ENCODE measurements at places on chromosomes 13 and 19.
A peak's percentile ranks its signal among the peaks of the same experiment; 100 is the strongest.

GRCh38 chr19:15453906-15454860 lies 4.4 kb upstream of the WIZ start:
- DNase-seq = no peak

DNA sequence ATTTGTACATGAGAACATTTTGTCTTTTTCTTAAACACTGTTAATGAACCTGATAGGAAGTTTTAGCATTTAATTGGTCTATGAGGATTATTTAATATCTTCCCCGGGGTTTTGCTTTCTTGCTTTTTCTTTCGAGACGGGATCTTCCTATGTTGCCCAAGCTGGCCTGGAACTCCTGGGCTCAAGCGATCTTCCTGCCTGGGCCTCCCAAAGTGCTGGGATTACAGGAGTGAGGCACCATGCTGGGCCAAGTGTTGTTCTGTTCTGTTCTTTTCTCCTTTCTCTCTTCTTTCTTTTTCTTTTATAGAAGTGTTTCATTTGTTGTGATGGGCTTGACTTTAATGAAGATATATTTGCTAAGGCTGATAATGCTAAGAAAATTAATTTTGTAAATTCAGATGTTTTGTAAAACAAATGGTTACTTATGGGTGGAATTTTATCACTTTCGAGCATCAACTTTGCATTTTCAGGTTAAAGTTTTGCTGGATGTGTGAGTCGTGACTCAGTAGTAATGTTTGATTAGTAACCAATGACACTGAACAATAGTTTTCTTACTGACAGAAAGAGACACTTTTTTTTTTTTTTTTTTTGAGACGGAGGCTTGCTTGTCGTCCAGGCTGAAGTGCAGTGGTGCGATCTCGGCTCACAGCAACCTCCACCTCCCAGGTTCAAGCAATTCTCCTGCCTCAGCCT lies 2.2 kb downstream of the PAN3 start:
- no peak for DNase-seq

GRCh38 chr13:49820591-49821215 lies 28.2 kb upstream of the KPNA3 start:
- DNase-seq = no peak

- DNase-seq = no peak
Observed at GRCh38 chr13:45015300-45015699, 26.0 kb downstream of the GPALPP1 start.

DNA sequence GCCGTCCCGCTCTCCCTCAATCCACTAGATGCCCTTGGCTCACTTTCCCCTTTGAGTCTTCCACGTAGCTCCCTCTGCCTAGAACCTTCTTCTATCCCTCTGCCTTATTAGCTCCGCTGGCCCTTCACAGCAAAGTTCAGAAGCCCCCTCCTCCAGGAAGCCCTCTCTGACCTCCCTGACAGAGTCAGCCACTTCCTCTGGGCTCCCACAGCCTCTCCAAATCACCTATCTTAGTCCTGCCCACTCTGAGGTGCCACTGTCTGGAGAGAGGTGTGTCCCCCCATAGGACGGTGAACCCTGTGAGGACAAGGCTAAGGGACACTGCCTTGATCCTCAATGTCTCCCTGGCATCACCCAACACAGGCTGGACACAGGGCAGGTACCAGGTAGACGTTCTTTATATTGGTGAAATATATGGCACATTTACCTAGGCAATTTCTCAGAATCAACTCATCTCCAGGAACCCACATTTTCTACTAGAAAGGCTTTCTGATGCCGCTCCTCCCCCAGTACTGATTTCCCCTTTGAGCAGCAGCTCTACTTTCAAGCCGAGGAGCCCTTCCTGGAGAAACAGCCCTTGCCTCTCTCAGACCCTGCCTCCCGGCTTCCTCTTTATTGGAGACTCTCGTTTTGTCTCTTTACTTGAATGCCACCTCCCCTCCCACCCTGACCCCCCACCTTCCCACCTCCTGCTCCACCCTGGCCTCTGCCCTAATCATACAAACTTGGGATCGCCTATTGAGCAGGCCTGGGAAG lies 3.4 kb upstream of the TGFB1 start:
- no peak for DNase-seq

- DNase-seq = no peak
Observed at GRCh38 chr13:74372511-74372910, 238.3 kb upstream of the KLF12 start.

DNA sequence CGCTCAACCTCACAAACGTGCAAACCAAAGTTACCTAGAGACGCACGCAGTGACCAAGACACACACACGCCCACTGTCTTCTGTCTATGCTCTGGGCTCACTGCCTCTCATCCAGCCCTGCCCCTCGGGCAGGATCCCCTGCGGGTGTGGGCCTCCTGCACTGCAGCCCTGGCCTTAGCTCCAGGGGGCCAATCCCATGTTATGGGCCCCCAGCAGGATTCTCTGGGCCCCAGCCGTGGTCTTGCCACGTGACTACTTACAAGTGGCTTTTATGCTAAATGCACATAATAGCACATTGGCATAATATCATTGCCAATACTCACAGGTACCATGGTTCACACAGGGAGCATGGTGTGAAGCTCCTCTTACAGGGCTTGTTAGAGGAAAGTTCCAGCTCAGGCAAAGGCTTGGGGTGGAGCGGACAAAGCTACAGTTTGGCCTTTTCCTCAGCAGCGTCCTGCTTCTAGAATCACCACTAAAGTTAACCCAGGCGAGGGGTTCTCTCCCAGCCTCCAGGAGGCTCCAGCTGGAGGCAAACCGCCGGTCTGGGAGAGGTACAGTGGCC lies 37.4 kb downstream of the CEBPA start:
- no peak for DNase-seq

GRCh38 chr19:50147462-50148423 lies 15.3 kb downstream of the IZUMO2 start:
- peak; percentile 70 for DNase-seq

GRCh38 chr19:9863759-9864158 lies 28.6 kb downstream of the PIN1 start:
- DNase-seq = no peak

GRCh38 chr13:37475966-37476365 lies 122.6 kb downstream of the POSTN start:
- no peak for DNase-seq

DNA sequence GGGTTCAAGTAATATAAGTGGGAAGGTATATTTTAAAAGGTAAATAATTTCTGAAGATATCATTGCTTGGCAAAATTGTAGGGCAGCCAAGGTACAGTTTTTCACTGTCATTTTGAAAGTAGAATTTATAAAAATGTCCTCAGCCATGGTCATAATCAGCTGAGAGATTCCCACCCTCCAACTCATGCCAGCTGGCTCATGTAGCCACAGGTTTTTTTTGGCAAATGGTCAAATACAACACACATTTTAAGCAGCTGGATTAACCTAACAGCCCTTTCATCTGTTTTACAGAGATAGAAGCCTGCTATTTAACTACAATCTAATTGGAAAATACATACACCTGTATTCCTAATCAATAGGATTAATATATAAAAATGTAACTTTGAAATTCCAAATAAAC lies 619.2 kb upstream of the SGCG start:
- DNase-seq = no peak

DNA sequence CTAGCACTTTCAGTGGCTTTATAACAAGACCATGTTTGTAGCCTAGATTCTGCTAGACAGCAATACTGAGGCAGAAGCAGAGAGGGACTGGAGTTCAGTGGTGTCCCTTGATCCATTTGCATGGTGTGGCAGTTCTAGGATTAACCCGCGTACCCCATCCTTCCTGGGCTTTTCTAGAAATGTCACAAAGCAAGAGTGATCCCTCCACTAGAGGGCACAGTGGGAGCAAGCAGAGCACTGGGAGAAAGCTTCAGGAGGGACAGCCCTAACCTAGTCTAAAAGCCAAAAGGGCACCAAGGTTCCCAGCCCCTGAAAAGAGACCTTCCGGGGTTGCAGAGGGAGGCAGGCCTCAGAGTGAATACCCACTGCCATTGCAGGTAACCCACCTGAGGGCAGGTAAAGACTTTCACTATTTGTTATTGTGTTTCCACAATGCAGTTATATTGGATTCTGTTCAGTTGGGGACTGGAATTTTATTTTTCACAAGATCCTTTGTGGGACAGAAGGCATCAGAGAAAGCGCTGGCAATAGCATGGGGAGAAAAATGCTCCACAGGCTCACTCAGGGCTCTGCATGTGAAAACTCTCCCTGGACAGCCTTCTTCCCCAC lies 170.6 kb downstream of the FLT1 start:
- DNase-seq = peak; percentile 72

- no peak for DNase-seq
Observed at GRCh38 chr19:8530061-8530679, 16.2 kb upstream of the ZNF414 start.

- no peak for DNase-seq
Observed at GRCh38 chr19:14103310-14103709, 12.8 kb upstream of the SAMD1 start.

DNA sequence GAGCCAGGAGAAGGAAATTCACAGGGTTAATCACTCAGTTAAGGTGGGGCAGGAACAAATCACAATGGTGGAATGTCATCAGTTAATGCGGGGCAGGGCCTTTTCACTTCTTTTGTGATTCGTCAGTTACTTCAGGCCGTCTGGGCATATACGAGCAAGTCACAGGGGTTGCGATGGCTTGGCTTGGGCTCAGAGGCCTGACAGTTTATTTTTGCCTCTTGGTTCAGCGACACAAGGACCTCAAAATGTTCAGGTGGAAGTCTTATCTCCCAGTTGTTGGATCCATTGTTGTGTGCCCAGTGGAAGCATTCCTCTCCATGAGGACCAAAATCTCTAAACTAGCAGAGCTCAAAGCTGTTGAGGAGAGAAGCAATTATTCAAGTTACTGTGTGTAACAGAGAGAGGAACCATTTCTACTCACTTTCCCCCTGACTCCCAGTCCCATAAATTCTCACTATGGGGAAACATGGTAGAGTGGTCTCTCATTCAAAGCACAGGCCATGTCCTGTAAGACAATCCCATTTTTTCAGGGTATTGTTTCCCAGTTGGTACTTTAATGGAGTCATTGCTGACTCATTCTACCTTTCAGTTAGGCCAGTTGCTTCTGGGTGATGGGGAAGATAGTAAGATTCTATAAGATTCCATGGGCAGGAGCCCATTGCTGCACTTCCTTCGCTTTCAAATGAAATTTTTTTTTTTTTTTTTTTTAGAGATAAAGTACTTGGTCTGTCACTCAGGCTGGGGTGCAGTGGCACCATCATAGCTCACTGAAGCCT lies 8.8 kb upstream of the COX7A1 start:
- DNase-seq = no peak

GRCh38 chr19:39470724-39471339 lies 9.8 kb upstream of the TIMM50 start:
- DNase-seq = no peak

DNA sequence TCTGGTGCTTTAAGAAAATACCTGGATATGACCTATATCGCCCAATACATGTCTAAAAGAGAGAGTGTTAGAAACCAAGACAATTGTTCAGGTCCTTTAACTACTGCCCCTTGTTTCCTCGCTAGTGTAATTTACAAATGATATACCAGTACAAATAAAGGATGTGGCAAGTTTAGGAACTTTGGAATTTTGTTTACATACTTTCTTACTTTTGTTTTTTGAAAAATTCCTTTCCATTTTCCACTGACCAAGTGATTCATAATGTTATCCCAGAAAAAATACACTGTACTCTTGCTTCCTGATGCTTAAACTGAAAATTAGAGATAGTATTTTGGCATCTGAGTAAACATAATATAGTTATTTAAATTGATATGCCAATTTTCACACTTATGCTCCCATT lies 96.8 kb upstream of the CSNK1A1L start:
- DNase-seq = peak; percentile 60

DNA sequence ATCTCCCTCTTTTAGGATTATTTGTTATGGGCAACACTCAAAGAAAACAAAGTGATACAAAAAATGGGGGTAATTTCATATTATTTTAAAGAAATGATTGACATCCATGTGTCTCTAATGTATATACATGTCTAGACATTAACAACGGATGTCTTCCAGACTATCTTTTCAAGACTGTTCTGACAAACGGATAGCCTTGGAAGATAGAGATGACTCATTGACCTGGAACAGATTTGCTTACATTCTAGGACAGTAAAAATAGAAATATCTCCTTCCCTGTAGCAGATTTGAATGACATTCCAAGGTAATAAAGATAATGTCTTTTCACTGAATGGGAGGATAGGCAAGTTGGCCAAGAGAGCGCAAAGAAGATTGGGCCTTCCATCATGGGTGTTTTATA lies 26.2 kb upstream of the SLITRK6 start:
- DNase-seq = no peak

DNA sequence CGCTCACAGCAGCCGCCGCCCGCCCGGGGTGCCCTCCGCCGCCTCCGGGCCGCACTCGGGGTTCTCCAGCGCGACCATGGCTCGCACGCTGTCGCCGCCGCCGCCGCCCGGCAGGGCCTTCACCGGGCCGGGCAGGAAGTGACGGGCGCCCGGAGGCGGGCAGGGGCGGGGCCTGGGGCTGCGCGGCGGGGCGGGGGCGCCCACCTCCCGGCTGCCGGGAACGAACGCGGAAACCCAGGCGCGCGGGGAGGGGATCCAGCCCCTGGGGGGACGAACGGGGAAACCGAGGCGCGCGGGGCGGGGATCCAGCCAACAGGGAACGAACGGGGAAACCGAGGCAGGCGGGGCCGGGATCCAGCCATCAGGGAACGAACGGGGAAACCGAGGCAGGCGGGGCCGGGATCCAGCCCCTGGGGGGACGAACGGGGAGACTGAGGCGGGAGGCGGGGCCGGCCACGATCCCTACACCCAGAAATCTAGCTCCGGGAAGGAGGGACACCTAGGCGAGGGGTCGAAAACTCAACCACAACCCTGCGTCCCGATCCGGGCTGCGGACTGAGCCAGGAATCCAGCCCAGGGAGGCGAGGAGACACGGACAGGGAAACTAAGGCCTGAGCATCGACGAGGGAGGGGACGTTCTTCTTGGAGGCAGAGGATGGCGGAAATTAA lies at the start of gene R3HDM4:
R3HDM4 (minus strand) TSS at position 140 of the 669 bp plus-strand sequence; CDS start at position 78, 62 bp downstream.
- DNase-seq = peak; percentile 93

DNA sequence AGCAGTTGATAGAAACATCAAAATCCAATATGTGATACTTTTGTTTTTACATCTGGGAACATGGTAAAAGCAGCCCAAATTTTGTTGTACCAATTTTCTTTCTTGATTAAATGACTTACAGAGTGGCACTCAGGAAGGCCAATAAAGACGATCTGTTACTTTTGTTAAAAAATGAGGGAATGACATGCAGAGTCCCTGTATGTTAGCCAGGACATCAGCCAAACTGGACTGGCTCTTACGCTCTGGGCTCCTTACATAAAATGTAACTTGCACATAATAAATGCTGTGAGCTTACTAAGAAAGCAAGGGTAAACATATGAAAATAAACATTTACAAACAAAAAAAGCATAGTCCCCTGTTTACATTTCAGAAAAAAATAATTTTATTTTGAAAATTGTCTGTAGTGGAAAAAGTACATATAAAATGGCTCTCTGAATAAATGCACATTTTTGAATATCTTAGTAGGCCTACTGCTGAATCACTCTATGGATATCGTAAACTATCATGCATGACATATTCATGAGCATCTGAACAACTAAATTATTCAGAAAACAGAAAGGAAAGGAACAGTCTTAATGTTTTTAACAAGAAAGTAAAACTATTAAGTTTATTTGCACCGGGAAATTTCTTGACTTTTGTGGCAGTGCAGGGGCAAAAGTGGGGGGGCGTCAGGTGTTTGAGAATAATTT lies 534.5 kb downstream of the KCTD12 start:
- DNase-seq = no peak
